ENCODE measurements at places on chromosomes 12 and 14.

GRCh38 chr12:124251186-124251585, 43.7 kb upstream of the RFLNA start:
- no peak for DNase-seq

DNA sequence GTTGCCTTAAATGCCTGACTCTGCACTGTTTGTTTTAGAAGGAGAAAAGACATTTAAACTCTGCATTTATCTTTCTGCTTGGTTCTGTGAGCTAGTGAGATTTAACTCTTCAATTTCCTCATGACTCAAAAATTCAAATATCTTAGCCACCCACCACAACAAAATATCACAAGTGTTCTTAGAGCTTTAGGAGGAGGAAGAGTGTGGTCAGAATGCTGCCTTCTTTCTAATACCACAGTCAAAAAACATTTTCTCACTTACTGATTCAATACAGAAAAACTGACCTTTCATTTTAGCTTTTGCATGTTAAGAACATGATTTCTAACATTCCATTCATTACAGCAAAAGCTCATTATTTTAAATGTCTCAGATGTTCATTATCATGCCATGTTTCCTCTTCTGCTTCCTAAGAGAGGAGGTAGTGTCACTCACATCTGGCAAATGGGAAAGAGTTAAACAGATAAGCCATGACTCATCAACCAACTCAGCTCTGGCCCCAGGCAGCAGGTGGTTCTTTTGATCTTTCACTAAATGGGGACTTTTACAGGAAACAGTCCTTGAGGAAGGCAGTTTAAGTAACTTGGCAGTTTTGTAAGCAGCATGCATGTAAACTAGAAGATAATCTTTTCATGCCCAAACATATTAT, 56.4 kb upstream of the RNU6-8 start:
- peak; percentile 56 for DNase-seq

DNA sequence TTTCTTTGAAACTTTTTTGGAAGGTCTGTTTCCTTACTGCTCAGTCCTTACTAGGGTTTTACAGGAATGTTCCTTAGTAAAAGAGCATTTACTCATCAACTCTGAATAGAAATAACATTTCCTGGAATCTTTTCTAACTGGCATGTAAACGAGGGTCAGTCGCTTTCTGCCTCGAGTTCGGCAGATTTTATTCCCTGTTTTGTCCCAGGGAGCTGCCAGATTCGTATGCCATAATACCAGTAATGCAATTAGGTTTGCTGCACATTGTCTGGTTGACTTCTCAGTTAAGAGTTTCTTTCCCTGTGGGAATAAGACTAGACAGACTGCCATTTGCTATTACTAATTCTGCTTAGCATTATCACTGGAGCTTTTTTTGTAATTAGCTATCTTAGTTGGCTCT, 91.9 kb downstream of the VRK1 start:
- no peak for DNase-seq

GRCh38 chr14:66476964-66477363, 9.2 kb upstream of the CCDC196 start:
- peak; percentile 70 for DNase-seq

GRCh38 chr12:51639361-51639760, 48.3 kb downstream of the SCN8A start:
- DNase-seq = no peak

DNA sequence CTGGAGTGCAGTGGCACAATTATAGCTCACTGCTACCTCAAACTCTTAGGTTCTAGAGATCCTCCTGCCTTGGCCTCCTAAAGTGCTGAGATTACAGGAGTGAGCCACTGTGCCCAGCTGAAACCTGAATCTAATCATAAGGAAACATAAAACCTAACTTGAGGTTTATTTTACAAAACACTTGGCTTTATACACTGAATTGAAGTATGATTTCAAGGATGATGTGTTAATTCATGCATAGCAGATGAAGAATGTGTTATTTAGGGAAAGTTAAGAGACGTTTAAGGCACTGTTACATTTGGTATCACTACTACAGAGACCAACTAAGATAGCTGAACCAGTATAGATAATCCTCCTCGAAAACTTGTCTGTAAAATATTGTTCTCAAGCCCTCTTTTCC, 6.4 kb downstream of the DICER1 start:
- DNase-seq = no peak

GRCh38 chr12:124626971-124627411, 59.6 kb upstream of the NCOR2 start:
- DNase-seq = peak; percentile 79

GRCh38 chr14:94787092-94787491, 17.2 kb upstream of the GSC start:
- DNase-seq = no peak

DNA sequence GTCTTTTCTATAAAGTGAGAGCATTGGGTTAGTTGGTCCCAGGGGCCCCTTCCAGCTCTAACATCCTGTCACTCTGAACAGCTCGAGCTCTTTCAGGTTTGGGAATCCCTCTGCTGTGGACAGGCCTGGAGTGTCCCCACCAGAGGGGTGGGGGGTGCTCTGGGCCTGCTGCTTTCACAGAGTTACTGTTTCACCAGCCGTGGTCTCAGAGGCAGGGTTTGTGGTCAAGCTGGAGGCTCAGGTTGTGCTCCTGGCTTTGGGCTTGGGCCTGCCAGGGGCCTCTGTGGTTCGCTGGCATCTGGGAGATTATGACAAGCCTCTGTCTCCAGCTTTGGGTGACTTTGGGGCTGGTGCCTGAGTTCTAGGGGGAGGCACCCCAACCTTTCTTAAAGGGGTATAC, 59.6 kb downstream of the FBXL14 start:
- DNase-seq = no peak

DNA sequence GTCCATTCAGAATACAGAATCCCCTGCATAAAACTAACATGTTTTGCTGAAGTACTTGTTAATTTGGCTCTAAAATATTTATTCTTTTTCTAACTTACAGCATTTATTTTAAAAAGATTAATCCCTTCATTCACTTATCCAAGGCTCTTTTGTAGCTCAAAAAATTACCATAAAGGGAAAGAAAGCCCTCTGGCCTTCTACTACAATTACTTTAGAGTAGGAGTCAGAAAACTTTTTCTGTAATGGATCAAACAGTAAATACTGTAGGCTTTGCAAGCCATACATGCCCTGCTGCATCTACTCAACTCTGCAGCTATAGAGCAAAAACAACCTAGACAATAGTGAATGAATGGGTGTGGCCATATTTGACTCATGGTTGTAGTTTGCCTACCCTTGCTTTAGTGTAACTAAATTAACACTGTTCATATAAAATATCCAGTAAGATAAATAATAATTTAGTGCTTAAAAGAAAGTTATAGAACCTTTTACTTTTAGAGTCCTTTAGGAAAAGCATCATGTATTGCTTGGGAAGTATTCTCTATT, 74.2 kb upstream of the ZFP36L1 start:
- no peak for DNase-seq

Data from endothelial cell of umbilical vein (primary cell).